ENCODE measurements at places on chromosomes 12 and 14.
A peak's percentile ranks its signal among the peaks of the same experiment; 100 is the strongest.

DNA sequence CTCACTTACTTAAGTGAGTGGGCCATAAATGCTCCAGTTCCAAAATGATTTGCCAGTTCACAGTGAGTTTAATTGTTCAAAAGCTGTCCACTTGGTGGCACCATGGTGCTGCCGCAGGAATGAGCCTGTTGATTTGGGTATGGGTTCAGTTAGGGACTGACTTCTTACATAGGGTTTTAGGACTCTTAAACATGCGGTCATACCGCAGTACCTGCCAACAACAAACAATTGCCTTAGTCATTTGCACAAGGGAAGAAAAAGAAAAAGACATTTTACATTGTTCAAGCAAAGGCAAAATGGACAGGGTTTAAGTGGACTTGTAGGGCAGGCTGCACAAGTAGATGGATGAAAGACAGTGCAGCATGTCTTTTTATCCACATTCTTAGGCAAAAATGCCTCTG, 80.0 kb upstream of the DBX2 start:
- DNase-seq: peak; percentile 62

DNA sequence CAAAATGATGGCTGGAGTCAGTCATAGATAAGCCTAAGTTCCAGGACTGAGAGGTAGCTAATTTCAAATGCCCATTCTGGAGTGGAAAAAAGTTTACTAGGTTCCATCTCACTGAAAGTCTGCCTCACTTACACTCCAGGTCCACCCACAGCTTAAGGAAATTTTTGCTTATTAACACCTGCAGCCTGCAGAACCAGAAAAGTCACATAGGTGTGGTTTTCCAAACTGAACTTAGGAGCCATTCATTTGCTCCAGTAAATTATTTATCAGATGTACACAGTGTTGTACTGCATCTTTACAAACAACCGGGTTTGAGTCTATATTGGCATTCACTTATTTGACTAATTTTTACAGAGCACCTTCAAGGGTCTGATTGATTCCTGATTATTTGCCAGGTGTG, 157.4 kb upstream of the ARID2 start:
- no peak for DNase-seq

DNA sequence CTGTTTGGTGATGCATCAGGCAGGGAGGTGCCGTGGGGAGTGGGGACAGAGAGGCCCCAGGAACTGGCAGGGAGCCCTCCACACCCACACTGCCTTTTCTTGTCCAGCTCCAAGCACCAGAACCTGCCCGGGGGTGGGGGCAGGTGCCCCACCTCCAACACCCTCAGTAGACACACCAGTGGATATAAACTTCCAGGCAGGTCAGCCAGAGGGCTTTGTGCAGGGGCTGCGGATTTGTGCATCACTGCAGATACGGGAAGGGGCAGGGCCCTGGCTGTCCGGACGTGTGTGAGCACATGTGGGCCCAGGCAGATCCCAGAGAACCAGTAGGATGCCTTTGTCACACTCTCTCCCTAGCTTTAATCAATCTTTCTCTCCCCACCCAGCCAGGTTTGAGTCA, 1.3 kb upstream of the TGM1 start:
- no peak for DNase-seq

- DNase-seq: no peak
Measured at GRCh38 chr14:99873653-99874052, 80.4 kb downstream of the EML1 start.

GRCh38 chr14:89129570-89129969, 287.5 kb downstream of the FOXN3 start:
- DNase-seq: no peak

- DNase-seq: no peak
Measured at GRCh38 chr14:105011312-105011990, 9.4 kb downstream of the CDCA4 start.

GRCh38 chr14:56887216-56887615, 76.9 kb upstream of the OTX2 start:
- no peak for DNase-seq

- DNase-seq: no peak
Measured at GRCh38 chr12:51806896-51807295, 41.6 kb downstream of the FIGNL2 start.

- no peak for DNase-seq
Measured at GRCh38 chr14:89167705-89168104, 249.3 kb downstream of the FOXN3 start.

DNA sequence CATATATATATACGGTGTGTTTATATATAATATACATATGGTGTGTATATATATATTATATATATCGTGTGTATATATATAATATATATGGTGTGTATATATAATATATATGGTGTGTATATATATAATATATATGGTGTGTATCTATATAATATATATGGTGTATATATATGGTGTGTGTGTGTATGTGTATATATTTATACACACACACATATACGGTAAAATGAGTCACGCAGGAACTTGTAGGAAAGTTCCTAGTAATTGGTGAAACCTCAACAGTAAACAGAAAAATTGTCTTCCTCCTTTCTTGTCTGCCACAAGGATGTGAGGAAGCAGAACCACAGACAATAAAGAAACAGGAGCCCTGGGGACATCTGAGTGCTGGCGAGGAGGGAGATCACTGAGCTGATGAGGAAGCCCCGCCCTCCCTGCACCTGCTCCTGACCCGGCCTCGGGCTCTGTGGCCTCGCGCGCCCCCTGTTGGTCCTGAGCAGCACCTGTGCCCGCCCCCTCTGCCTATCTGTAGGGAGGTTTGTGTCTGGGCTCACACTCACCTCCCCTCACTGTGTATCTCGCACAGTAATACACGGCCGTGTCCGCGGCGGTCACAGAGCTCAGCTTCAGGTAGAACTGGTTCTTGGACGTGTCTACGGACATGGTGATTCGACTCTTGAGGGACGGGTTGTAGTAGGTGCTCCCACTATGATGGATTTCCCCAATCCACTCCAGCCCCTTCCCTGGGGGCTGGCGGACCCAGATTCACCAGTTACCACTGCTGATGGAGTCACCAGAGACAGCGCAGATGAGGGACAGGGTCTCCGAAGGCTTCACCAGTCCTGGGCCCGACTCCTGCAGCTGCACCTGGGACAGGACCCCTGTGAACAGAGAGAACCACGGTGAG, 1079.4 kb downstream of the TMEM121 start:
- peak; percentile 34 for DNase-seq

- DNase-seq: no peak
Measured at GRCh38 chr14:84527706-84528105, 1002.2 kb upstream of the FLRT2 start.

DNA sequence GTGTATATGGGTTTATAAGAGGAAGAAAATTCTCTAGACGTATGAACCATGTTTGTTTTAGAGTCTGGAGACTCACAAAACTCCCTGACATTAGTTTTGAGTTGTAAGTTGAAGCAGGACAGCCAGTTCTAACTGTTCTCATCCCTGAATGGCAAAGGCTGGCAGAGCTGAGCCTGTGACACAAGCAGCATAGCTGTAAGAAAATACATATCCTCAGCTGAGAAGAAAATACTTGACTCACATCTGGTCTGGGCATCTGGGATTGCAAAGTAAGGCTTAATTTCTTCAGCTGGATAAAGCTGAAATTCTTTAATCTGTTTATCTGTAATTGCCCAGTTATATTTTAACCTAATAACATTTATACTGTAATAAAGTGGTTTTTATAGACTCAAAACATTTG, 156.3 kb downstream of the PELI2 start:
- DNase-seq: no peak

- no peak for DNase-seq
Measured at GRCh38 chr12:4250691-4251090, 22.9 kb upstream of the CCND2 start.

All from AML-193 (cell line).